ENCODE measurements at places on chromosomes 7 and 10.

DNA sequence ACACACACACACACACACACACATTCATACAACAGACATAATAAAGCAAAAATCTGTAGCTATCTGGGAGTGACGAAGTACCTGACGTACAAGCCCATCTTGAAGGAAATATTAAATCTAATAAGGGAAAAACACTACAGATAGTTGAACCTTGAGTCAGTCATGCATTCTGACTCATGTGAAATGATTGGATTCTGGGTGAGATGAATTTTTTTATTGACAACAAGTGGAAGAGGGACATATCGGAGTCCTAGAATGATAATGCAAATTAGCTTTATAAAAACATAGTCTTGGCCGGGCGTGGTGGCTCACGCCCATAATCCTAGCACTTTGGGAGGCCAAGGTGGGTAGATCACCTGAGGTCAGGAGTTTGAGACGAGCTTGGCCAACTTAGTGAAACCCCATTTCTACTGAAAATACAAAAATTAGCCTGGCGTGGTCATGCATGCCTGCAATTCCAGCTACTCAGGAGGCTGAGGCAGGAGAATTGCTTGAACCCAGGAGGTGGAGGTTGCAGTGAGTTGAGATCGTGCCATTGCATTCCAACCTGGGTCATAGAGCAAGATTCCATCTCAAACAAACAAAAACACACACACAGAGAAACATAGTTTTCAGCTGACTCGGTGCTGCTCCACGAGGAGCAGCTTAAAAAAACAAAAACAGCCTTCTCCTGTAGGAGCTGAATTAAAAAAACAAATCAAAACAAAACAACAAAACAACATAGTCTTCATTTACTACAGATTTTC lies 154.4 kb upstream of the MKLN1 start:
- no peak for DNase-seq

DNA sequence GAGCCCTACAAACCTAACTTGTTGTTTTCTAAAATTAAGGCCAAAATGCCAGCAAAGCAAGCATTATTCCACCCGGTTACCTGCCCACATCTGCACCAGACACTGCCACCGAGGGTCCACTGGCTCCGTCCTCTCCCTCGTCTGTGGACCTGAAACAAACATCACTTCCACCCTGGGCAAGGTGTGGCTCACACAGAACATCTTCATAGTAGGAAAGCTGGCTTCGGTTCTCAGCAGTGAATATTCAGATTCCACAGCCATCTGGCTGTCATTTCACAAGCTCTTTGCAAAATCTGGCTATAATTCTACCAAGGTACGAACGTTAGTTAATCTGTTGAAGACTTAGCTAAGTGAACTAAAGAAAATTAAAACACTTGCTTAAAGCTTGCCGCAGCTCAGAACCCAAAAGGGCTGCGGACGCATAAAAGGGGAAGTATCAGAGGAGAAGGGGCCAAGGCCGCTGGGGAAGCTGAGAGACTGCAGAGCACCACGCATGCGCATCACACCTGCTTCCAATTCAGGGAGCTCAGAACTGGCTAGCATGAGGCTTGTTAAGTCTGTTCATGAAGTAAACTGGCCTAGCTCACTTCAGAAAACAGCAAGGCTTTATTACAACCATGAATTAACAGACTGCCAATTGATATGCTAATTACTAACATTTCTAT lies 46.1 kb downstream of the PTPRN2 start:
- DNase-seq = peak; percentile 41

GRCh38 chr7:29113384-29114102 lies 32.8 kb downstream of the CPVL start:
- peak; percentile 9 for DNase-seq

- no peak for DNase-seq
Measured at GRCh38 chr7:157352516-157352915, 15.7 kb downstream of the DNAJB6 start.

DNA sequence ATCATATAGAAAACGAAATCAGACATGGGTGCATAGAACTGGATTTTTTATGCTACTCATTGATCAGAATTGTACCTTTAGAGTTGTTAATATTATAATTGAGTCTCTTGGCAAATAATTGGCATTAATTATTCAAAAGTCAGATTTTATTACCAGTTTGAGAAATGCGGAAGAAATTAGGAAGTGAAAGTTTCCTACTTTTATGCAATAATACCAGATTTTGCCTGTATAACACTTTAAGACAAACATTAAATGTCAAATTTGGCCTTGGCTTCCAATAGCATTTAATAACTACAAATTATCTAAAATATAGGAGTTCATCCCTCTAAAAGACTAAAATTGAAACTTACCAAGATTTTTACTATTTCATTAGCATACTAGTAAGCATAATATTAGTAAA lies 6.8 kb upstream of the TFEC start:
- no peak for DNase-seq

GRCh38 chr7:22607180-22607579 lies 107.2 kb upstream of the STEAP1B start:
- DNase-seq = no peak

- DNase-seq = no peak
Measured at GRCh38 chr7:96747418-96747940, 37.8 kb upstream of the SEM1 start.

DNA sequence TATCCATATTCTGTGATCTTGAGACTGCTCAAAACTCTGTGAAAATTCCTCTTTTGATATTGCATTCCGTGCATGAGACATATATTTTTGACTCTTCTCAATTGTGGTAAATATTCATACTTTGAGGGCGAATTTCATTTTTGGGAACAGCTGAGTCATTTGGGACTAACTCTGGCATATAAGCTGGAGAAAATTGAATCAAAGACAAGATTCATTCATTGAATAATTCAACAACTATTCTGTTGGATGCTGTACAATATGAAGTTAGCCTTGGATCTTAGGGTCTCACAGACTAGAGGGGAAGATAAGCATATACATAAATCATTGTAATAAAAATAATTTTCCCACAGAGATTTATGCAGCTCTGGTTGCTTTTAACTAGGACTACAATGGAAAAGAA lies 183.2 kb upstream of the NEBL start:
- no peak for DNase-seq

DNA sequence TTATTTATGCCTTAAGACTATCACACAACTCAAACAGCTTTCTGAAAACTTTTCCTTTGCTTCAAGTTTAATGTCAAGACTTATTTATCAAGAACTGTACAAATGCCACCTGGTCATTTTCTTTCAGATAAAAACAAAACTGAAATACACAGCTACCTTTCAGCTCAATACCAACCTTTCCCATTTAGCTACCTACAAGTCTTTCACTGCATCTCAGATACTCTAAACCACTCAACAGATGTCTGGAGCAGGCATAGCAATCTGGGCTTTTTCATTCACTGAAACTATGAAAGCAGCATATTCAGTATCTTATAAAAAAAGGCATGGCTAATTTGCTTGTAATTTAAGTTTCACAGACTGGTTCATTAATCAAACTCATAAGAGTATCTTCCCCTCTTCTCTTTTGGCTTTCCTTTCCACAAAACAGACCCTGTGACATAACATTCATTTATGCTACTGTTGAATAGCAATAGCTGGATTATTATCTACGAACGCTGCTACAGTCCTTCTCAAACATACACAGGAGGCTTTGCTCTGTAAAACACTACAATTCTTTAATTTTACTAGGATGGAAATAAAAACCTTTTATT lies 8.2 kb downstream of the TRA2A start:
- no peak for DNase-seq

- no peak for DNase-seq
Measured at GRCh38 chr7:117750612-117751563, 122.4 kb downstream of the CTTNBP2 start.

GRCh38 chr10:14838582-14839304 lies 637 bp downstream of the HSPA14 start:
- peak; percentile 44 for DNase-seq

DNA sequence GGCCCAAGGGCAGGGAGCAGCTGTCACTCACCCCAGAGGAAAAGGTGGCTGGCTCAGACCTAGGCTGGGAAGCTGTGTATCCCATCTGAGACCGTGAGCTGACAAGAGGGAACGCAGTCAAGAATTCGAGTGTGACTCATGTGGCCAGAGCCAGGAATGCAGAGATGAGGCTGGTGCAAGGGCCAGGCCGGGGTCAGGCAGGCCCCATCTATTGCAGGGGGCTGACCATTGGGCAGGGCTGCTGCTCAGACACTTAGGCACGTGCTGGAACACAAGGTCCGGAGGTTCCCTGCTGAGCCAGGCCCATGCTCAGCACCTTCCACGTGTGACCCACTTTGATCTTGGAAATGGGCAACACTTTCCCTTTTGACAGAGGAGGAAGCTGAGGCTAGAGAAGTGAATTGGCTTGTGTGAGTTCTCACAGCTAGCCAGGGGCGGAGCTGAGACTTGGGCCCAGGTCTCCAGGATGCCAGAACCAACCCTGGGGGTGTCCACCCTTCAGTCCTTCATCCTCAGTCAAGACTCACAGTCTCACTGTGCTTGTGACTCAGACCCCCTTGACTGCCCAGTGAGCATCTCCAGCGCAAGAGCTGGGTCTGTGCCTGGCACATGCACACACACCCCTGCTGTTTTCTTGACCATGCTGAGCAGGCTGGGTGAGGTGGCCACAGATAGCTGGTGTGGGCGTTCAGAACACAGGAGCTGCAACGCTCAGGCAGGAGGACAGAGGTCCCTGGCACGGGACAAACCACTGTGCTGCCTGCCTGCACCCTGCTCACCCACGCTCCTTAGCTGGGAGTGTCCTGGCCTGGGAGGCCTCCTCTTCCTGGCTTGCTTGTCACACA lies 47.6 kb upstream of the PPIF start:
- no peak for DNase-seq

DNA sequence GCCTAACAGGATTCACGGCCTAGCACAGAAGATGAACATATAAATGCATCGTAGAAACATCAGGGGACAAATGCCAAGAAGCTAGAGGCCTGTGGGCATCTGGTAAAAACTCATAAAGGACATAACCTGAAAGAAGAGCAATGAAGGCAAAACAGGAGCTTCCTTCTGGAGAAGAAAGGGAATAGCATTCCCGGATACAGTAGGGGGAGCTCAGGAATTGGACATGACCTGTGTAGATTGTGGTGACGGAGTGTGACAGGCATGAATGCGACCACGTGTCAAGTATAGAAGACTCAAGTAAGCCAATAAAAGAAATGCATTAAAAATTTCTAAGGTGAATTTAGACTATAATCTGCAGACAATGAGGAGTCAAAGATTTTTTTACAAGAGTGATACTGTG lies 270.1 kb downstream of the AGMO start:
- no peak for DNase-seq

DNA sequence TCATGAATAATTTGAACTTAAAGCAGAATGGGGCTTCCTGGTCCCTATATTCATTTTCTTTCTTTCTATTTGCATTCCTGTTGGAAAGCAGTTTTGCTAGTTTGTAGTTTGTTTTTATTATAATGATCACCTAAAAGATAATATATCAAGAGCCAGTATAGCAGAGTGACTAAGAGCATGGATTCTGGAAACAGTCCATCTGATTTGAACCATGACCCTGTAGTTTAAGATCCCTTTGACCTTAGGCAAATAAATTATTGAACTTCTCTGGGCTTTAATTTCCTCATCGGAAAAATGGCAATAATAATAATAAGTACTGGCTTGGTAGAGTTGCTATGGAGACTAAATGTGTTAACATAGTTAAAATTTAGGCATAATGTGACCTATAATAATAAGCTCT lies 76.1 kb downstream of the DGKB start:
- no peak for DNase-seq

DNA sequence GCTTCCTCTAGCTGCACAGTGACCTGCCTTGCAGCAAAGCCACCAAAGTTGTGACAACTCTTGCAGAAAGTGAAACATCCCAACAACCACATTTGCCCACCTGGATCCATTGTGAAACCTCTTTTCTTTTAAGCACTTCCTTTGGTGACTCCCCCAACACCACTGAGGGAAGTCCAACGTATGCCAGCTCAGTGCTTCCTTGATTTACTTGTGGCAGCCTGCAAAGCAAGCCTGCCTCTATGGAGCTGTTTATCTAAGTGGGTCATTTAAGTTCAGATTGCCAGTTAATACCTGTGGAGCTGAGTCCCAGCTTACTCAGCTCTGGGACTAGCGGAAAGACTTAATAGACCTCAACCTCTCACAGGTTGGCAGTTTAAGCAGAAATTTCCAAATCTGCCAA lies 230.8 kb upstream of the GHITM start:
- DNase-seq = no peak

- DNase-seq = no peak
Measured at GRCh38 chr7:128867241-128867640, 4.6 kb downstream of the ATP6V1F start.

DNA sequence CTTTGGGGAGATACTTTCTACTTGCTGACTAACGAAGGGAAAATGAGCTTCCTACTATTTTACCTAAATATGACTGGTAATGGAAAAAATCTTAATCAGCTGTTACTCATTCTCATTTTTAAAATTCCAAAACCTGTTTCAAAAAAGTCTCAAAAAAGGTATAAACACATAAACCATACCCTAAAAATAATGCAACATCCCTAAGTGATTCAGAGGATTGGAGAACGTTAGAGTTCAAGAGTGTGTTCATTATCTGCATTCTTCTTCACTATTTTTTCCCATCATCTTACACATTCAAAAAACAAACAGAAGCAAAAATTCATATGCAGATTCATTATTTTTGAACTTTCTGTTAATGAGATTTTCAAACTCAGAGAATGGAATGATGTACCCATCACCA lies 150.4 kb upstream of the GNAI1 start:
- no peak for DNase-seq

DNA sequence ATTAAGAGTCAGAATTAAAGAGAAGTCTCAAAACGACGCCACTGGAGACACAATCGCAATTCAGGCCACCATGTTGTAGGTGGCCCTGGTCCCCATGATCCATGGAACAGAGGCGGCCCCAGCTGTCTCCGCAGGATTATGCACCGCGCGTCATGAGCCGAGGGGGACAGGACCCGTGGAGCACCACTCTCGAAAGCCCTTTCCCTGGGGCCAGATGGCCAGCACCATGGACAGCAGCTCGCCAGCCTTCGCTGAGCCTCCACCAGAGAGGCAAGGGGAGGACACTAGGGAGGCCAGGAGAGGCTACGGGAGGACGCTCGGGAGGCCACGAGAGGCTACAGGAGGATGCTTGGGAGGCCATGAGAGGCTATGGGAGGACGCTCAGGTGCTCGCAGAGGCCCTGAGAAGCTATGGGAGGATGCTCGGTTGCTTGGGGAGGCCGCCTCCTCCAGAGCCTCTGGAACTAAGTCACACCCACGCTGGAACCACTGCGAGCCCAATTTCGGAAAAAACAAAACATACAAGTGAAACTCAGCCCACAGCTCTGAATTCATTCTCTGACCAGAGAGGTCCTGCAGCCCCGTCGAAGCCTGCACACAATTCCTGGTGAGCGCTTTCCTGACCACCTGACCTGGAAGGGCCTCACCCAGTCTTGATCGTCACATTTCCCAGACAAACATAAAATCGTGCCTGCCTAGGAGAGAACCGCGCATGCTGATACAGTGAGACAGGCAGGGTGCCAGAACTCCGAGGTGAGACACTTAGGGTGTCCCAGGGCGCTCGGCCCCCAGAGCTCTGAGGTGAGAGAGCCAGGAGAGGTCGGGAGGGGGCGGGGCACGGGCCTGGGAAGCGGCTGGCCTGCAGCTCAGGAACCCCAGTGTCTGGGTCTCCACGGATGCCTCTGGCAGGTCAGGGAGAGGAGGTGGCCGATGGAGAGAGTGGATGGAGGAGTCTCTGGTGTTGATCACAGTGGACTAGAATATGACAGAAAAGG lies 224.4 kb downstream of the PTPRN2 start:
- no peak for DNase-seq

- DNase-seq = peak; percentile 1
Measured at GRCh38 chr10:46545861-46546590, 10.4 kb downstream of the GPRIN2 start.

Data from activated CD4-positive, alpha-beta T cell treated with anti-CD3 and anti-CD28 coated beads for 48 hours (primary cell).